ENCODE measurements at places on chromosomes 13 and 19. TPM values are rescaled to one million over a fixed set of nuclear protein-coding genes. Genes with fewer than 3 reads are reported as not detected.

The ERICH4 gene
- not detected for total RNA-seq

The NKG7 gene
- not detected for total RNA-seq

DNA sequence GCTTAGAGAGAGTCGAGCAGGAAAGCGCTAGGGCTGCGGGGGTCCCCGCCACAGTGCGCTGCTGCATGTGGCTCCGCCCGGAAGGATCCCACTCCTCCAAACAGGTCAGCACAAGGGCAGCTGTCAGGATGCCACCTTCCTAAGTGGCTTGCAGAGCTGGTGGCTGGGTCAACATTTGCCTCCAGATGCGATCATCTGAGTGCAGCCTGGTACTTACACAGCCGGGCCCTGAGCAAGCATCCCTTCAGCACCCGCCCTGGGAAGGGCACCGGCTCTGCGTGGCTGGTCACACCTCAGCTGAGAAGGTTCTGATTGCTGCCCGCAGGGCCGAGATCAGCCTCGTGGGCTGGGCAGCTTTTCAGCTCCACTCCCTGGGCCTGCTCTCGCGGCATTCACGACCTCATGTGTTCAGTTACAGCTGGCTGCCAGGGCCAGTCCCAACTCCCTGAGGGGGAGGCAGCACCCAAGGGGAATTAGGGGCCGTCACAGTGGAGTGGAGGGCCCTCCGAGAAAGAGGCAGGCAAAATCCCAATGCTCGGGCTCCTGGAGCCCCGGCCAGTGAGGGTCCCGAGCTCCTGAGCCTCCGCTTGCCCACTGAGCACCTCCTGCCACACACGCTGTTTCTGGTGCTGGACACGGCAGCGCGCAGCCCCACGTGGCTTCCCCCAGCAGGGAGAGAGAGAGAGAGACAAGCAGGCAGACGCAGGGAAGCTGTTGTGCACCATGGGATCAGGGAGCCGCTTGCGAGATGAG is 26.8 kb downstream of the AP1M1 start:
- DNase-seq: no peak

DNA sequence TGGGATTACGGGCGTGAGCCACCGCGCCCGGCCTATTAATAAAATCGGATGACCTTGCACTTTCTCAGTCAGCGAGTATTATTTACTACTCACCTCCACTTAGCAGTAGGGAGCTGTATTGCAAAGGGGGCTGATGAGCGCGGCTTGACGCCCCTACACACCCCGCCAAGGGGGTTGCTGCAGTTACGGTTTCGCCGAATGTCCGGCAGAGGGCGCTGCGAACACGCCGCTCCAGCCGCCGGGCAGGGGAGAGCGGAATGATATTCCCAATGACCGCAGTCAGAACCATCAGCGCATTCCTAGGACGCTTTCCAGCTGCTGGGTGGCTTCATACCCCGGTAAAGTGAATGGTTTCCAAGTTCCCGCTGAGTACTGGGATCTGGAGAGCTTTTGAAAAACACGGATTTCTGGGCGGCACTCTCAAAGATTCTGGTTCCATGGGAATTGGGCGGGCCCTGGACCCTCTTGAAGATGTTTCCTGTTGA is 30.0 kb upstream of the TPT1 start:
- no peak for DNase-seq

DNA sequence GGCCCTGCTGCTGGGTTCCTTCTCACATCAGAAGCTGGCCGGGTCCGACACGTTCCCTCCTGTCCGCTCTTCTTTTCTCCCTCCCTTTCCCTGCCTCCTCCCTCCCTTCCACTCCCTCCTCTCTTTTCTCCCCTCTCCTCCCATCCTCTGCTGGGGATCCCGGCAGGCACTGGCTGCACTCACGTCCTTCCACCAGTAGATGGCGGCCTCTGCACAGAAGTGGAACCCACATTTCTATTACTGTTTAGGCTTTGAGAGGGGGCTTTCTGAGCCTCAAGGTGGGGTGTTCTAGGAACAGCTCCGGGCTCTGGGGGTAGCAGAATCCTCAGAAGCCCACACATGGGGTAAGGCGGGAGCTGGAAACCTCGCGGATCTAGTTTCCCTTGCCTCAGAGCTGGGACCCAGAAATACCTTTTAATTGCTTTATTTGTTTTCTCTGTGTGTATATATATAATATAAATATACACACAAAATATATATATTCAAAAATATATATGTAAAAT is 294.2 kb downstream of the ZNF536 start:
- DNase-seq: peak; percentile 56

GRCh38 chr13:21176982-21177284 is 475 bp downstream of the MRPL57 start:
- DNase-seq: no peak

Data from Calu3 (cell line).